Caudate nucleus (tissue), 63 donors: ENCODE measurements at places on chromosomes 6 and 20.

- peak; percentile 28 for DNase-seq
These were observed 4.6 kb downstream of the HLA-DPB1 start for GRCh38 chr6:33080127-33081089.

DNA sequence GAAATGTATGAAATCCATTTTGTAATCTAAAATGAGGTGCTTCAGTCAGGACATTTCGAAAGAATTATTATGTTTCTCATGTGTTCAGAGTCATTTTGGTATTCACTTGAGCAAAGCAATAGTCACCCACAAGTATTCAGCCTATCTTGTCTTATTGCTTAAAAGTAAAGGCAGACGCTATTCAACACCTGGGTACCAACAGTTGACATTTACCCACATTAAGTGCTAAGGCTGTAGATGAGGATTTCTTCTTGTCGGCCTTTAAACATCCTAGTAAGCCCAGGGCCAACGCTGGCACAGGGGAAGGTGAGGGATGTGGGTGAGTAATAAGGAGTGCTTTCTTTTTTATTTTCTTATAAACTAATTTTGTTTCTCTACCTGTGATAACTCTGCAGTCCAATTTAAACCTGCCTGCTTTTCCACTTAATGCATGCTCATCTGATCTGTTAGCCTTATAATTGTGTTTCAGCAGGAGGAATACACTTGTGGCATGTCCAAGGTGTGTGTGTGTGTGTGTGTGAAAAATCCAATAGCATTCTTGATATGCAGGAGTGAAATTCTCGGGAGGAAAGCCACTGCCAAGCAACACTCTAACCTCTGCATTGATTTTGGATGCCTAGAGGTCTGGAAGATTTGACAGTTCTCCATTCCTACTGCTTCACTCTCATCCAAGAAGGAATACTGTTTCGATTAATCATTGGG lies 252.0 kb downstream of the SOX4 start:
- no peak for DNase-seq

DNA sequence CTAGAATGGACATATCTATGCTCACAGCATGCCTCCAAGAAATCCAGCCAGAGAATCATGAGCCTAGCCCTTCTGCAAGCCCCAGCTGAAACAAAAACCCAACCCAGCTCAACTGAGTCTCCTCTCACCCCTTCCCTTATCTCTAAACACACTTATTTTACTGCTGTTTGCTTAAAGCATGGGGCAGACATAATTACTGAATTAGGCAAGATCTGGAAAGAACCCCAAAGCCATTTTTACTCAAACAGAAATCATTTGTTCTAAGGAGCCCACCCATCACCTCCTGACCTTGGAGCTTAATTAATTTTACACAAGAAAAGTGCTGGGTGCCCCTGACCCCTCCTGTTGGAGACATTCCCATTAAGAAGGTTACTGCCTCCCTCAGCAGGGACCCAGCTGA lies 291.6 kb downstream of the MAFB start:
- no peak for DNase-seq

DNA sequence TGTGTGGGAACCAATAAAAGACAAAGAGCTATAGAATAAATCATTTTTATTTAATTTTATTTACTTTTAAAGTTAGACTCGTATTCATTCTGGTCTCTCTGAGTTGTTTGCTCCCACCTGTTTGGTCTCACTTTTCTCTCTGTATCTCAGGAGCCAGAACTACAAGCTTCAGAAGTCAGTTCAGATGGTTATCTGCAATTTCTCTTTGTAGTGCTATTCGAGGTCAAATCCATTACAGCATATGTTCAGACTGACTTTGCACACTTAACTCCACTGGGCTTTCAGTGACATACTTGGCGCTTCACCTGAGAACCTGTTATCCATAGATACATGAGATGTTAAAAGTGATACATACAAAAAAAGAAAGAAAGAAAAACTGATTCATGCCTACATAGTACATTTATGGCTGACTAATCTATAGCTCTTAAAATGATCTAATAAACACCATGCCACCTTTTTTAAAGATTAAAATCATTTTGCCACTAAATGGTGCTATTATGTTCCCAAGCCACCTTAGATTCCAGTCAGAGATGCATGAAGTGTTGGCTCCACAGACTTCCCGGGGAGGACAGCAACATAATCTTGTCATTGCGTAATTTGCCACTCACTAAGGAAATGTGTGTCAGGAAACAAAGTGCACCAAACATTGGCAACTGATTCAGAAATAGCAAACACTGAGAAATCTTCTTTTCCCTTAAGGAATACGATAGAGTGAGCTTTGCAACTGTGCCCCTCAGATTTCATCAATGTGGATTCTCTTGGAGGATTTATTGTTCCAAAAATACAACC lies 396.7 kb downstream of the HACE1 start:
- DNase-seq, result no peak

DNA sequence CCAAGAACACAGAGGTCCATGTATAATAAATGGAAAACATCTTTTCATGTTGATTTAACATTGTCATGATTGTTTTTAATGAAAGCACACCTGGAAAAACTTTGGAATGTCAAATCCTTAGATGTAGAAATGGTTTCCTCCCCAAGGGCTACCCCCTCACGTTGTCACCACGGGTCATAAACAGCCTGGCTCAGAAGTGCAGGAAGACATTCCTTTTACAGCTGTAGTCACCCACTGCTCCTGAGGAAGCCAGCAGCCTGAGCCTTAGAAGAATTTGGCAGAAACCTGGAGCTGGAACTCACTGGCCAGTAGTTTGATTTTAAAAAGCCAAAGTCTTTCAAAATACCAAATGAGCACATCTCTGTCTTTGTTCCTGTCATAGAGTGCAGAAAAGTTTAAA lies 23.7 kb downstream of the ADGRF5 start:
- no peak for DNase-seq

- DNase-seq, result no peak
These were observed 40.0 kb downstream of the SF3B5 start for GRCh38 chr6:144055121-144055931.

GRCh38 chr6:91600561-91600960 lies 1013.7 kb upstream of the MAP3K7 start:
- DNase-seq, result no peak

DNA sequence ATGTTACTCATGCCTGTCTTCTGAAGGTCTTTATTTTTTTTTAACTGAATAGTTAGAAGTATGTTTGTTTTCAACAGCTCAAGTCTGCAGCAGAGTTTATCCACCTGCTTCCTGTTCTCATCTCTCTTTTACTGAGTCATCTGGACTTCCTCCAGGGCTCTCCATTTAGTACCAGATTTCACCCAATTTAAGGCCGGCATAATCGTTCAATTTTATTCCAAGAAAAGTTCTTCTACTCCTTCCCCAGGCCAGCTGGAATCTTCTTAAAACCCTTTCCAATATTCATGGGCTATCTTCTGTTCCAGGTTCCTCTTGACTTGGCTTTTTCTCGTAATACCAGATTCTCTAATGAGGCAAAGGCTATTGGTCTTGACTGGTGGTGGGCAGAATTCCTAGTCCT lies 79.0 kb upstream of the LAMA2 start:
- DNase-seq, result no peak

DNA sequence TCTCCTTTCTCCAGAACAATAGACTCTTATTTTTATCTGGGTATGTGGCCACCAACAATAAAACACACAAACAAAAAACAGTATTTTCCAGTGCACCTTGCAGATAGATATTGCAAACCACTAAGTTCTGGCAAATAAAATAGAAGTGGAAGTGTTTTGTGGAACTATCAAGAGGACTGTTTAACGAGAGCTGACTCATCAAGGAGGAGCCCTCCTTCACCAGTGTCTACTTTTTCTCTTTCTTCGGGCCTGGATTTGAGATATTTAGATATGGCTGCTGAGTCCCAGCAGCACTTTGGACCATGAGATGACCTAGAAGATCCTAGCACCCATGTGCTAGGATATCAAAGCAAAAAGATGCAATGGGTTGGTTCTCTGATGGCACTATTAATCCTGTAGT lies 154.7 kb downstream of the AIG1 start:
- DNase-seq, result no peak

DNA sequence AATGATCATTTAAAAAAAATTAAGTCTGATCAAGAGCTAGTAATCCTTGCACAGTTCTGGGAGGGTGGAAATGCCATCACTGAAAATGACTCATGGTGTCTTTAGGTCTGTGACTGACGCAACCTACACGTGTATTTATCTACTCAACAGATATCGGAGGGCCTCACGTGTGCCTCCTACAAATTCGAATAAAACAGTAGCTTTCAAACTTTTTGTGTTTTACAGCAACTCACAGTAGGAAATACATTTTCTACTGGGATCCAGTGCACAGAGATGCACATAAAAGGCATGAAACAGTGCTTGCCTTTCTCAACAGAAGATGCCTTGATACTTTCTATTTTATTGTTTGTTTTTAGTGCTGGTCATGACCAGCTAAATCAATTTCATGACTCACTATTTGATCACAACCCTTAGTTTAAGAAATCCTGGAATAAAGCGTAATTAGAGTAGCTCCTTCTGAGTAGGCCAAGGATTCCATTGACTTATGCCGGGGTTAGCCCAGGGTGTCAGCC lies 210.0 kb upstream of the SNX9 start:
- no peak for DNase-seq

DNA sequence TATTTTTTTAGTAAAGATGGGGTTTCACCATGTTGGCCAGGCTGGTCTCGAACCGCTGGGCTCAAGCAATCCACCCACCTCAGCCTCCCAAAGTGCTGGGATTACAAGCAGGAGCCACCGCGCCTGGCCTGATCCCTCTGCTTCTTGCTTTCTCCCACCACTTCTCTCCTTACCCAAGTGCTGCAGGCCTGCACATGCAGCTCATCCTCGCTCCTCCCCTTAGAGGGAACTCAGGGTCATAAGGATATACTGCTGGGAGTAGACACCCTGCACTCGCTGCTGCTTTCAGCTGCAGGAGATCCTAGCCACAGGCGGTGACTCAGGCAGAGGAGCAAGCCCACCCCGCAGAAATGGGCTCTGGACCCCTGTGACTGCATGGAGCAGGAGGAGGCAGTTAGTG lies 40.0 kb upstream of the FANCE start:
- DNase-seq, result no peak
